ENCODE measurements at places on chromosomes 3 and 15.

- no peak for DNase-seq
These were observed 239.5 kb upstream of the HES1 start for GRCh38 chr3:193896419-193896818.

- DNase-seq = no peak
These were observed 8.3 kb upstream of the TASOR start for GRCh38 chr3:56691165-56692000.

DNA sequence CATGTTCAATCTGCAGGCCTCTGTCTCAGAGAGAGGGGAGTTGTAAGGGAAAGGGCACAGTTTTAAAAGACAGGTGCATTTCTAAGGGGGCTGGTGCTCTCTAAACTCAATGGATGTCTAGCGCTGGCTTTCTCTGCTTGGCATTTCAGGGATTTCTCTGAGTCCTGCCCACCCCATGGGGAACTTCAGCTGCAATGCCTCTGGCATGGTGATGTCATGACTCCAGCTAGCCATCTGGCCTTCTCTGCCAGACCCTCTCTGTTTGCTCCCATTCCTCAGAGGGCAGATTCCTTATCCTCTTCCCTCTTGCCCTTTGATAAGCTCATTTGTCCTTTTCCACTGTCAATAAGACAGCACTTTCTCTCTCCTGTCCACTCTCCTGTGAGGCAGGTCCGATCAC, 40.8 kb downstream of the RPLP1 start:
- DNase-seq = no peak

DNA sequence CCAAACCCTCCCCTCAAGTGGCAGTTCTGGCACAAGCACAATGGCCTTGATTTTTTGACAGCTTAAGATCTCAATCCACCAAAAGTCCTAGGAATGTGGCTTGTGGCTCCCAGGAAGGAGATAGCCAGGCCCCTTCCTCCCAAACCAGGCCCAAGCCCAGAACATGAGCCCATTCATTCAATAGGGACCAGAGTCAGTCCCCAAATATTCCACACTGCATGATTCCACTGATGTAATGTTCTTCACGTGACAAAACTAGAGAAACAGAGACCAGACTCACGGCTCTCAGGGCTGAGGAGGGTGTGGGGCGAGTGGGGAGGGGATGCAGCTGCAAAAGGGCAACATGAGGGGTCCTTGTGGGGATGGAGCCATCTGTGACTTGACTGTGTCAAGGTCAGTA, 25.5 kb downstream of the ABTB1 start:
- no peak for DNase-seq

All from fibroblast of skin of back (primary cell).